HT-29 (cell line): ENCODE measurements at places on chromosomes 13 and 19. TPM values are rescaled to one million over a fixed set of nuclear protein-coding genes. Genes with fewer than 3 reads are reported as not detected.

MEDAG gene
- total RNA-seq: not detected in 2 replicates

DNA sequence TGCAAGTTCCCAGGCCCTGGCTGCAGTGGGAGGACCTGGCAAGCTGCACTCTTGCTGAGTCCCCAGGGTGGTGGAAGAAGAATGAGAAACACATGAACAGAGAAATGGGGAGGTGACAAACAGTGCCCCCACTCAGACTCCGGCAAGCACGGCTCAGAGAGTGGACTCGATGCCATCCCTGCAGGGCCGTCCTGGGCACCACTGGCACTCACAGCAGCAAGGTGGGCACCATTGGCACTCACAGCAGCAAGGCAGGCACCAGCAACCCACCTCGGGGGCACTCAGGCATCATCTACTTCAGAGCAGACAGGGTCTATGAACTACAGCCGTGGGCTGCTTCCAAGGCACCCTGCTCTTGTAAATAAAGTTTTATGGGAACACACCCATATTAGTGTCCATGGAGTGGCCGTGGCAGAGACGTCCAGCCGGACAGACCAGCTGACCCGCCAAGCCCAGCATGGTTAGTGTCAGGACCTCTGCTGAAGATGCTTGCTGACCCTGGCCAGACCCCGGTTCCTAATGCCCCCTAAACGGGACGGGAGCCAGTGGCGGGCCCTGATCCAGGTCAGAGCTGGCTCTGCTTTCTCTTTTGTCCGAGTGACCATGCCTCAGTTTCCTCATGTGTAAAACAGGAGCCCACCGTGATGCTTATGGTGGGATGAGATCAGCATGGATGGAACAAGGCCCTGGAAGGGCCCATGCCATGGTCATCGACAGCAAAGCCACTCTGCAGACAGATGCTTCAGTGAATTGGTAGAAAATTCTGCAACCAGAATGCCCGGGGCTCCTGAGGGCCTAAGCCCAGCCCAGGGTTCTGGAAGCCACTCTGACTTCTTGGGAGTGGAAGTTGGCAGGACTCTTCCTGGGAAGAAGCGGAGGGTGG, 2.1 kb upstream of the F10 start:
- no peak for DNase-seq

DNA sequence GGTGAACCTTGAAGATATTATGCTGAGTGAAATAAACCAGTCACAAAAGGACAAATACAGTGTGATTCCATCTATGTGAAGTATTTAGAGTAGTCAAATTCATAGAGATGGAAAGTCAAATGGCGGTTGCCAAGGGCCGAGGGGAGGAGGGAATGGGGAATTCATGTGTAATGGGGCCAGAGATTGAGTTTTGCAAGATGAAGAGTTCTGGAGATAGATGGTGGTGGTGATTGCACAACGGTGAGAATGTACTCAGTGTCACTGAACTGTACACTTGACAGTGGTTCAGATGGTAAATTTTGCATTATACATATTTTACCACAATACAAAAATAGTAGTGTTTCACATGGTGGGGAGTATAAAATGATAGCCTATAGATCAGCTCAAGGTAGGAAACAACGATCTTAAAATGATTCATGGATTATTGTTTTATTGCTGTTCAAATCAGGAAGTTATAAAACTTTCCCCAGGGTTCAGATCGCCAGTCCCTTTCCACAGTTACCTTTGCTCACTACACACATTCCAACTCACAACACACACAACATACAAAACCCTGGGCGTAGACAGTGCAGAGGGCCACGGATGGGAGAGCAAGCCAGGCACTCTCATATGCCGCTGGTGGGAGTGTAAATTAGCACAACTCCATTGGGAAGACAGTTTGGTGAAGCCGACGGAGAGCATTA, 219.9 kb downstream of the ZIC5 start:
- no peak for DNase-seq

- DNase-seq: peak; percentile 17
These were observed 2.5 kb downstream of the CFD start for GRCh38 chr19:861756-862580.
